ENCODE measurements at places on chromosomes 5 and 9.

GRCh38 chr5:128673970-128674369 lies 135.9 kb upstream of the FBN2 start:
- DNase-seq: no peak

DNA sequence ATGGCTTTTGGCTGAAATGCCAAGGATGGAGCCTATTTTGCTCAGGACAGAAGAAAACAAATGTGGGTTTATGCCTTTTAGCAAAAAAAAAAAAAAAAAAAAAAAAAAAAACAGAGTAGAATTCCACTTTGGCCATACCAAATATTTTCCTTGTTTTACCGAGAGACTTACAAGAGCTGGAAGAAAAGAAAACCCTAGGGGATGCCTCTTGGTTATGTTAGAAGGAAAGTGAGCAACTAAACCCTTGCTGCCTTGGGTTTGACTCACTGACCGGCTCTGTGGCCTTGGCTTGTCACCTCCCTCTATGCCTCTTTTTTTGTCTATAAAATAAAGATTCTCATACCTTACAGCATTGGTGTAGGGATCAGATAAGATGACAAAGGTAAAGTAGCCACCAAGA lies 69.6 kb upstream of the ABCA1 start:
- no peak for DNase-seq

GRCh38 chr9:91474656-91475055 lies 51.0 kb upstream of the NFIL3 start:
- no peak for DNase-seq

GRCh38 chr5:145872486-145872885 lies 328 bp downstream of the GRXCR2 start:
- DNase-seq: no peak

GRCh38 chr5:180647941-180648500 lies 1.4 kb downstream of the FLT4 start:
- DNase-seq: no peak

DNA sequence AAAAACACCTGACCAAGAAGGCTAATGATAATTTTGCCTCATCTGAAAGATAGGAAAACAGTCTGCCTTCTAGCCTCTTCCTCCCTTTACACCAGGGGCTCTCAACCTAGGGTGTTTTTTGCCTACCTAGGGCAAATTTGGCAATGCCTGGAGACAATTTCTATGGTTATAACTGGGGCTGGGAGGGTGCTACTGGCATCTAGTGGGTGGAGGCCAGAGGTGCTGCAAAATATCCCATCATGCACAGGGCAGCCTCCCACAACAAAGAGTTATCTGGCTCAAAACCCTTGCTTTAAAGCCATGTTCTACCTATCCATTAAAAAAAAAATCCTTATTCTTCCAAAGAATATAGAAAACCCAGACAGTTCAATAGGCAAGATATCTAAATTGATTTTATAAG lies 45.0 kb upstream of the NR3C1 start:
- no peak for DNase-seq

- DNase-seq: no peak
Measured at GRCh38 chr5:42874621-42875198, 63.0 kb upstream of the SELENOP start.

DNA sequence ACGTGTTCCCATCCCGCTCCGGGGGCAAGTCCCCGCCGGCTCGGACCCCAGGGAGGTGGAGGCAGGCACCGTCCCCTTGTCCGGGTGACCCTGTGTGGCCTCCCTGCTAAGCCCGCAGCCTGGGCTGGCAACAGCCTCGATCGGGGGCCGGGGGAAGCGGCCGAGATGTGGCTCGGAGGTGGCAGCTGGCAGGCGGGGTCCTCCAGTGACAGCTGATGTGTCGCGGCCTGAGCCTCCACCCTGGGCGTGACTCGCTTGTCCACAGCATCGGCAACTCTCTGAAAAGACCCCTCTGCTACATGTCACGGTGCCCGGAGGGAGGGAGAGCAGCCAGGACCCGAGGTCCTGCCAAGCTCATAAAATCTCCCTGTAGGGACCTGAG lies 124.8 kb upstream of the IRX4 start:
- DNase-seq: no peak

Measured in esophagus squamous epithelium (tissue), 5 donors.